Lung microvascular endothelial cell (primary cell): ENCODE measurements at places on chromosomes 7 and 10.

DNA sequence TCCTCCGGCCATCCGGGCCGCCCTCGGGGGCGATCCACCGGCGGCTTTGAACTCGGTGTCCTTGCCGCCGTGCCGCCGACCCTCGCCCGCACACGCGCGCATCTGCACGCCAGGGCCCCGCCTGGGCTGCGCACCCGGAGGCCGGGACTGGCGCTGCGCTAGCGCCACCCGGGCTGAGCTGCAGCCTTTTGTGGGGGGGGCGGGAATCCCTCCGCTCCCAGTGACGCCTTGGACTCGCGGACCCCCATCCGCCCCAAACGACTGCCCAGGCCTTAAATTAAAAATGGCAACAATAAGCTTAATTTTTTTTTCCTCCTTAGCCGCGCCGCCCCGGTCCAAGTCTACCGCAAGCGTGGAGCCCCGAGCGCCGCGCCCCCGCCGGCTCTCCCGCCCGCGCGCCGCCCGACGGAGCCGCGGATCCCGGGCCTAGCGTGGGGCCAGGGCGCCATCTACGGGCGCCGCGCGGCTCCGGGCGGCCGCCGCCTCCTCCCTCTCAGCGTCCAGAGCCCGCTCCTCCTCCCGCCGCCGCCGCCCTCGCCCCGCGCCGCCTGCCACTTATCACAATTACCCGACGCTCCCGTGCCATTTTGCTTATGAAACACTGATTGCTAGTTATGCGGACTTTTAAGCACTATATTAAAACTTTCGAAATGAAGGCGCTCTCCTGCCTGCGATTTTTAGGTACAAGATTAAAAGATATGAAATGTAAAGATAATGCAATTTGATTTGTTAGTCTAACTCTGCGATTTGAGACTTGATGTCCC lies 7.5 kb upstream of the EBF3 start:
- peak; percentile 54 for DNase-seq

DNA sequence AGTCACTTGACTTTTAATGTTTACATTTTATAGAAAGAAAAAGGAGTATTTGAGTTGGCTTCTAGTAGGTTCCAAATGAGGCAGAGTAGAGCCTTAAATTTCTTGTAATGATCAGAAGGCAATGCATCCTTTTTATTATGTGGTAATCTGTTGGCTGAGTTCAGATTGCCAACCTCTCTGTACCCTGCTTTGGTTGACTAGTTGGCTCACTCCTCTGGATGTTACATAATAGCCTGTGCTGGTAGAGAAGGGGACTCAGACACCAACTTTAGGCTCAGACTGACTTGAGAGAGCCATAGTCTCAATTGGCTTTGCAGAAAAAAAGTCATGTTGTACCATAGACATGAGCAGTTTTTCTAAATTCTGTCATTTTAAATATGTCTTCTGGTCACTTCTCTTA lies 46.8 kb upstream of the GLCCI1 start:
- no peak for DNase-seq

DNA sequence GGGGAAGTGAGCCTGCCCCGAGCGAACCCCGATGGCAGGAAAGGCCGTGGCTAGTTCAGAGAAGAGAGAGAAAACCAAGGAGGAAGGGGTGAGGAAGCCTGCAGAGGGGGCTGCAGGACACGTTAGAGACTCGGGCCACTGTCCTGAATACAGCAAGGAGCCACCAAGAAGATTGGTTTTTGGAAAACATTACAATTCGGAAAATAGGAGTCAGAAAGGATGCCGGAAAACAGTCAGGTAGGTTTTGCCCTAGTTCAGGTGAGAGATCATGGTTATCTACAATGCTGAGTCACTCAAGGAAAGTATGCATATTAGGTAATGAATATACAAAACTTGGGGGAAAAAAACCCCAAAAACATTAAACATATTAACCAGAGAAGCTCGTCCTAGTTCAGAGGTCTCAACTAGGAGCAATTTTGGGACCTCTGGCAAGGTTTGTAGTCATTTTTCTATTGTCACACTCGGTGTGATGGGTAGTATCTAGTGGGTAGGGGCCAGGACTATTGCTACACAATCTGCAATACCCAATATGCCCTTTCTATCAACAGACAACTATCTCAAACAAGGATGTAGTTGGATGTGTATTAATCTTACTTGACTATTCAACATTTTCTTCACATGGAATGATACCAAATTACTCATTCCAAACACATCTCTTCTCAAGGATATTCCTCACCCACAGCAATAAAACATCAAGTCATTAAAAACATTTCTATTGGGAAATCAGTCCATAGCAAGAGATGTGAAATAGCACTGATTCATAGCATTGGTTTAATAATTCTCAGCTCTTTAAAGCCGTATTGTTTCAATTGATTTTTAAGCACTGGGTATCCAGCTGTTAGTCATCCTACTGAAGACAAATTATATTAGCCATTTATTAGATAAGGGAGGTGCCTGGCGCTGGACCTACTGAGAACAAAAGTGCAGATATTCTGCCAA lies 74.4 kb upstream of the RSU1 start:
- peak; percentile 40 for DNase-seq

GRCh38 chr10:11180228-11180627 lies 162.6 kb downstream of the CELF2 start:
- no peak for DNase-seq

- DNase-seq = peak; percentile 51
Measured at GRCh38 chr10:62760401-62760800, 44.1 kb upstream of the ADO start.

- DNase-seq = peak; percentile 66
Measured at GRCh38 chr7:24572393-24572996, 757 bp upstream of the PALS2 start.

- no peak for DNase-seq
Measured at GRCh38 chr10:86446987-86447386, 74.6 kb downstream of the WAPL start.

DNA sequence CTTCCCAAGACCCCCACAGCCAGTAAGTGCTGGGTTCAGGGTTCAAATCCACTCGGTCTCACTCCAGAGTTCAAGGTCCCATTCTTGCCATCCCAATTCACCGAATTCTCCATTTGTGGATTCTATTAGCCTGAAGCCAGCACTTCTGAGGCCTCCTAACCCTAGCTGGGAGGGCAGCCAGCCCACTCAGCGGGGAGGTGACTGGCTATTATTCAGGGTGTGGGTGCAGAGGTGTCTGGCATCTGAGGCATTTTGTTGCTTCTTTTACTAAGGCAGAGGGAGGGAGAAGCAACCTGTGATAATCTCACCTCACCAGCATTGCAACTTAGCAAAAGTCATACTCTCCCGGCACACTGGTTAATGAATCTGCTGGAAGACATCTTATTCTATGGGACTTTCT lies 8.7 kb upstream of the PTPRN2 start:
- no peak for DNase-seq

GRCh38 chr10:6348096-6348874 lies 145.6 kb downstream of the PFKFB3 start:
- no peak for DNase-seq

- no peak for DNase-seq
Measured at GRCh38 chr10:76197293-76197692, 765.9 kb downstream of the LRMDA start.

- peak; percentile 21 for DNase-seq
Measured at GRCh38 chr7:139931190-139931934, 102.3 kb downstream of the TBXAS1 start.

DNA sequence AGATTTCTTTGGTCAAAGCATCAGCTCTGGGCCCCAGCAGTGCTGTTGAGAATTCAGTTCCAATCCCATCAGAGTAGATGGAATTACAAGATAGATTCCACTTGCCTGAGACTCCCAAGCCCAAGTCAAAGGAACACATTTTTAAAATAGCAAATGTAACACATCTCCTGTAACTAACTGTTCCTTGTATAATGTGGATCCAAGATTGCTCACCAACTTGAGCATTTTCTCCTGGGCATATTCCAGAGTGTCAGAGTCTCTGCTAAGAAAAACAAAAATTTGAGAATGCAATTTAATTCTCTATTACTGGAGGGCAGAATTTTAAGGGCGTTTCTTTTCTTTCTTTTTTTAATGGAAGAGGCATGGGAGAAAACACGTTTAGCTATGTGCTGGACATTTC lies 136.7 kb downstream of the NEBL start:
- DNase-seq = no peak

- no peak for DNase-seq
Measured at GRCh38 chr10:133110133-133110532, 22.4 kb downstream of the ADGRA1 start.

GRCh38 chr7:96527133-96527827 lies 182.4 kb downstream of the SEM1 start:
- no peak for DNase-seq

DNA sequence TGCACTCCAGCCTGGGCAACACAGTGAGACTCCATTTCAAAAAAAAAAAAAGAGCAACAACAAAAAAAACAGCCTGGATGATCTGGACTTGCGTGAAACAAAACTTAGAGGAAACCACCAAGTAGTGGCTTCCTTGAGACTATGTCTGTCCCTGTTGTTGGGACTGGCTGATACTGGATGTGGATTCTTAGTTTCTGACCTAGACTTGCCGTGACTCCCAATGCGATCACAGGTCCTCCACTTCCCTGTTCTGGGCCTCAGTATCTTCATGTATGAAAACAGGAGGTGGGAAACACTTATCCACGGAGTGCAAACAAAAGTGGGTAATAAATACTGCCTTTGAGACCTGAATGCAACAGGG lies 125.7 kb downstream of the PRPF18 start:
- no peak for DNase-seq

DNA sequence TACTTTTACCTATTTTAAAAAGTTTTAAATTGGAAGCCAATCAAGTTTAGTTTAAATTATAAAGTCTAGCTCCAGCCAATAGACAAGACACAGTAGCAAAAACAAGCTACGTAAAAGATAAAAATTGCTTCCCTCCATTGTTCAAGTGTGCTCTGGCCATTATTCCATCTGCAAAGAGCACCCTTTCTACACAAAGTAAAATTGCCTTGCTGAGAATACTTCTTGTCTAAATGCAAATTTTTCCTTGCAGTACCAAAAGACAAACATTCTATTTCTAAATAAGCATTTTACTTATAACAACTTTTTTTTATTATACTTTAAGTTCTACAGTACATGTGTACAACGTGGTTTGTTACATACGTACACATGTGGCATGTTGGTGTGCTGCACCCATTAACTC lies 75.9 kb upstream of the ZNF746 start:
- DNase-seq = no peak

GRCh38 chr7:113197274-113197673 lies 78.9 kb upstream of the SMIM30 start:
- DNase-seq = no peak

GRCh38 chr10:18178854-18179483 lies 38.7 kb downstream of the CACNB2 start:
- no peak for DNase-seq

GRCh38 chr7:46710927-46711326 lies 789.9 kb upstream of the IGFBP3 start:
- no peak for DNase-seq

GRCh38 chr10:22850541-22850940 lies 77.3 kb upstream of the ARMC3 start:
- DNase-seq = no peak

DNA sequence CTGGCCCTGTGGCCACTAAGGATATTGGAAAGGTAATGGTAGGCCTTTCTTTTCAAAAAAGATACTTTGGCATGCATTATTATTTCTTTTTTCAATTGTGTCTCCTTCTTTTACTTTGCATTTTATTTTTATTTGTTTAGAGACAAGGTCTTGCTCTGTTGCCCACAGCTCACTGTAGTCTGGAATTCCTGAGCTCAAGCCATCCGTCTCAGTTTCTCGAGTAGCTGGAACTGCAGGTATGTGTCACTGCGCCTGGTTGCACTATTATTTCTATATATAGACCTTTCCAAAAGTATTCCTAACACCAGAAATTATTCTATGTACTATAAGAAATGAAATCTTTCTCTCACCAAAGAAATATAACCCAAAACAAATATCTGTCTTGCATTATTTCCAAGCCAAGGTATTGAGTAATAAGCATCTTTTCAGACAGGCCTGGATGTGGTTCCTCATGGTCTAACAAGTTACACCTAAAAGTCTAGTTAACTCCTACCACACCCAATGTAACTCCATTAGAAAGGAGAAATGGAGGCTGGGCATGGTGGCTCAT lies 500.8 kb upstream of the ANKRD30A start:
- no peak for DNase-seq

DNA sequence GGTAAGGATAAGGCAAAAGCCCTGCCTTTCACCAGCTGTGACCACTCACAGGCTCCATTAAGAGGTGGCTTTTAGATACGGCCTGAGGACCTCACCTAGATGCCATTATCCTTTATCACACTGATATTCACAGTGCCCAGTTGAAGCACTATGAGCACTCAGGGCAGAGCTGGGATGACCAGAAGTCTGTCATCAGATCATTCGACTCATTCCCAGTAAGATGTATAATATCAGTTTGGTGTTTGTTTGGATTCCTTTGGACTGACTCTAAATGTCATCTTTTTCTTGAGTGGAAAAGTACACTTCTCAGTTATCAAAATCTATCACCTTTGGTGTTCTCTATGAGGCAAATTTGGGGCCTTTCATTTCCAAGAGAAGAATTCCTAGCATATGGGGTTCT lies 18.7 kb downstream of the CCDC136 start:
- no peak for DNase-seq

GRCh38 chr7:82017334-82017943 lies 247.6 kb upstream of the HGF start:
- DNase-seq = peak; percentile 52

DNA sequence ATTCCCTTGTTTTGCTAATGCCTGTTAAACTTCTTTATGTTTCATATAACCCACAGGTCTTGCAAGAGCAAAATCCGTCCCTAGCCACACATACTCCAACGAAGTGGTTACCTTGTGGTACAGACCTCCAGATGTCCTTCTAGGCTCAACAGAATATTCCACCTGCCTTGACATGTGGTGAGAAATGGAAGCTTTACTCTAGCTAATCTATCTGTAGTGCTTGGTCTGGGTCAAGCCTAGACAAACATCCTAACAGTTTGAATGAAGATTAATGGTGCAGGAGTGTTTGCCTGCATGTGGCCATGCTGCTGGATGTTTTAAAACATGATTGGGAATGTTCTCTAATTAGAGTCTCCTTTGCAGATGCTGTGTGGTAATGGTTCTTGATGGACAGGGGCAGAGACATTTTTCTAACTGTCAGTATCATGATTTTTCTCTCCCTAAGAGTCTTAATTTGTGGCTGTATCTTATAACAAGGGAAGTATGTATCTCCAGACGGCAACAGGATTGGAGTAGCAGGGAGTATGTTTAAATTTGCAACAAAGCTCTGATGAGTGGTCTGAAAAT lies 308.5 kb upstream of the FZD1 start:
- DNase-seq = no peak

DNA sequence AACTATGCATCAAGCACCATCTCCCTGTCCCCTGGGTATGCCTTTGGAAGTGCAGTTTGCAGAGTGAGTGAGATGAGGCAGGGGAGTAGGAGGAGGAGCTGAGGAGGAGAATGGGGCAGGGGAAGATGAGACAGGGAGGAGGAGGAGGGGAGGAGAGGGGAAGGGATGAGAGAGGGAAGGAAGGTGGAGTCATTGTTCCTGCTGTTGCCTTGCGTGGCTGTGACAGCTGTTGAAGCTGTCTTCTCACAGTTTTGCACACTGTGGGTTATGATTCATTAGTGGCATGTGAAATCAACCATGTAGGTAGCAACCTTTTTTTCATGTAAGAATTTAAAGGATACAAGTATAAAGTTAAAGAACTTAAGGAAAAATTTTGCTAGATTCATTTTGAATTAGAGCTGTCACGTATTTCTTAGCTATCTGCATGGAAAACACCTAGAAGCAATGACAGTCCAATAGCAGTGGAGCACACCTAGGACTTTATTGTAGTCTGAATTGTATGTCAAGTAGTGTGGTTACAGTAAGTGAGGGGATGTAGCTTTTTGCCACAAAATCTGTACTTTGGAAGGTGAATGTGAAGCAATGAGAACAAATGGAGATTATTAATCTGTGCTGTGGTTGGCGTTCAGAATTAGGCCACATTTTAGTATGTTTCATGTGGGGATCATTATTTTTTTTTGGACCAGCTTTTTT lies 21.7 kb downstream of the CCM2 start:
- peak; percentile 71 for DNase-seq
